ENCODE measurements at places on chromosomes 3 and 15.

- peak; percentile 37 for DNase-seq
Observed at GRCh38 chr3:170848292-170848917, 21.6 kb downstream of the RPL22L1 start.

DNA sequence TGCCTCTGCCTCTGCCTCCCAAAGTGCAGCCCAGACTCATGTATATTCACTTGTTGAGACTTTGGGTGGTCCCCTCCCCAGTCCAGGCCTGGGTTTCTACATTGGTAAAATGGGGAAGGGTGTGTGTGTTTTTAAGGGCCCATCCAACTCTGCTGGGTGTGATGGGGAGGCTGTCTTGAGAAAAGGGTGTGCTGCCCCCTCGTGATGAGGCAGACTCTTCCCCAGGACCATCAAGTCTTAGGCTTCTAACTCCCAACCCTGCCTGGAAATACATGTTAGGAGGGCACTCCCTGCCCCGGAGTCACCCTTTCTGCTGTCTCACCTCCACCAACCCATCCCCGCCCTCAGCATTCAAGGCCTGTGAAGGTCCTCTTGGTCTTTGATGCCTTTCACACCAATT, 4.4 kb upstream of the PTPN23 start:
- no peak for DNase-seq

- no peak for DNase-seq
Observed at GRCh38 chr3:141539431-141540187, 52.8 kb downstream of the RASA2 start.

DNA sequence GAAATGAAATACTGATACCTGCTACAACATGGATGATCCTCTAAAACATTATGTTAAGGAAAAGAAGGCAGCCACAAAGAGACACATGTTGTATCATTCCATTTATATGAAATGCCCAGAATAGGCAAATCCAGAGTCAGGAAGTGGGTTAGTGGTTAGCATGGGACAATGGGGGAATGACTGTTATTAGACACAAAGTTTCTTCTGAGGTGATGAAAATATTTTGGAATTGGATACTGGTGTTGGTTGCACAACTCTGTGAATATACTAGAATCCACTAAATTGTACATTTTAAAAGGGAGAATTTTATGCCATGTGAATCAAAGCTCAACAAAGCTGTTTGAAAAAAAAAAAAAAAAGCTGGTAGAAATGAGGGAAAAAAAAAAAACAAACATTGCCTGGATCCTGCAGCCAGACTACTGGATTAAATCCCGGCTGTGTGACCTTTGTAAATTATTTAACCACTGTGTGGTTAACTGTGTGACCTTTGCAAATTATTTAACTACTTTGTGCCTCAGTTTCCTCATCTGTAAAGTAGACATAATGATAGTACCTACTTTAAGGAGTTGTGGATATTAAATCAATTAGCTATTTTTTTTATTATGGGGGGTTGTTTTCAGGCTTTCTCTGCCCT, 75.6 kb upstream of the PRICKLE2 start:
- no peak for DNase-seq

GRCh38 chr3:194030372-194030771, 105.6 kb upstream of the HES1 start:
- no peak for DNase-seq

DNA sequence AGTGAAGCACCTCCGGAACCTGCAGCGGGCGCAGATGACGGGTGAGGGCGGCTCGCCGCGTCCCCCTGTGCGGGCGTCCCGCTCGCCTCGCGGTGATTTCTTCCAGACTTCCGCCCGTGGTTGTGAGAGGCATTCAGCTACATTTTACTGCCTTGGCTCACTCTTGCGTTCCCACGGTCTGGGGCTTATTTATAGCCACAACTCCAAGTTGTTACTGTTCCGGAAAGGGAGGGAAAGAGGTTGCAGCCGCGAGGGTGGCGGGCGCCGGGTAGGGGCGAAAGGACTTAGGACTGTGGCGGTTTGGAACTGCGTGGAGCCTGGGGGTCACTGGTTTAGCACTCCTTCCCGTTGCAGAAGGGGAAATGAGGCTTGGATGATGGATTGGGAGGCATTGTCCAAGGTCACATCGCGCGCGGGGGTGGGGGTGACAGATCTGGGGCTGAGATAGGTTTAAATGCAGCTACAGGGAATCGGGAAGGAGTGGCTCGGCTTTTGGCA, 1.1 kb downstream of the HES1 start:
- no peak for DNase-seq

DNA sequence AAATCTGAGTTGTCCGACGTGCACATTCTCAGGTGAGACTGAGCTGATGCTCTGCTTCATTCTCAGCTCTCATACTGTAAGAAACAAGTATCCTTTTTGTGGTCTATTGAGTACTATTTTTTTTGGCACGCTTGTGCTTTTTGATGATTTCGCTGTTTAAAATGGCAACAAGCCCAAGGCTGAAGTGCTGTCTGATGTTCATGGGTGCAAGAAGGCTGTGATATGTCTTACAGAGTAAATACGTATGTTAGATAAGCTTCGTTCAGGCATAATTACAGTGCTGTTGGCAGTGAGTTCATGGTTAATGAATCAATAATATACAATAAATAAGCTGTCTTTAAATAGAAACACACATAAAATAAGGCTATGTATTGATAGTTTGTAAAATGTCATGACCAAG, 27.2 kb downstream of the AQR start:
- no peak for DNase-seq

DNA sequence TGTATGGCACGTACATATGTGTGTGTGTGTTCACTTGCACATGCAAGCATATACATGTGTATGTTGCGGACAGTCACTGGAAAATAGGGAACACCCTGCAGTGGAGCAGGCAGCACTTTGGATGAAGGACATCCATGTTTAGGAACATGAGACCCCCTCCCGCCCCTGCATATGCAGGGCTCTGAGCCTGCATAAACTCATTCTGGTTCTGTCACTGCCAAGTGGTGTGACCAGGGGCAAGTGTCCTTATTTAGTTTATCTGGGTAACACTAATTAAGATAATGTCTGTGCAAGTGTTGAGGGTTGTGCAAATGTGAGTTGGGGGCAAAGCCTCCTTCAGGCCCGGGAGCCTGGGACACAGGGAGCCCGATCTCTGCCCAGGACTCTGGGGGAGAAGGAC, 105.7 kb downstream of the CORO2B start:
- no peak for DNase-seq

GRCh38 chr15:41934843-41935242, 37.5 kb downstream of the EHD4 start:
- DNase-seq = no peak

GRCh38 chr3:112847692-112848091, 1.0 kb upstream of the CD200R1L start:
- DNase-seq = no peak

- DNase-seq = no peak
Observed at GRCh38 chr15:29203718-29204368, 65.8 kb downstream of the NSMCE3 start.

DNA sequence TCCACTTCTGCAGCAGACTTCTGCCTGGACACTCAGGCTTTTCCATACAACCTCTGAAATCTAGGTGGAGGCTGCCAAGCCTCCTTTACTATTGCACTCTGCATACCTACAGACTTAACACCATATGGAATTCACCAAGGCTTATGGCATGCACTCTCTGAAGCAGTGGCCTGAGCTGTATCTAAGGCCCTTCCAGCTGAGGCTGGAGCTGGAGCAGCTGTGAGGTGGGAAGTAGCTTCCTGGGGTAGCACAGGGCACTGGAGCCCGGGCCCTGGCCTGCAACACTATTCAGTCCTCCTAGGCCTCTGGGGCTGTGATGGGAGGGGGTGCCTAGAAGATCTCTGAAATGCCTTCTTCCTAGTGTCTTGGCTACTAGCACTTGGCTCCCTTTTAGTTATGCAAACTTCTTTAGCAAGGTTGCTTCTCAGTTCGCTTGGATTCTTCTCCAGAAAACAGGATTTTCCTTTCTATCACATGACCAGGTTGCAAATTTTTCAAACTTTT, 186.6 kb upstream of the RORA start:
- no peak for DNase-seq

DNA sequence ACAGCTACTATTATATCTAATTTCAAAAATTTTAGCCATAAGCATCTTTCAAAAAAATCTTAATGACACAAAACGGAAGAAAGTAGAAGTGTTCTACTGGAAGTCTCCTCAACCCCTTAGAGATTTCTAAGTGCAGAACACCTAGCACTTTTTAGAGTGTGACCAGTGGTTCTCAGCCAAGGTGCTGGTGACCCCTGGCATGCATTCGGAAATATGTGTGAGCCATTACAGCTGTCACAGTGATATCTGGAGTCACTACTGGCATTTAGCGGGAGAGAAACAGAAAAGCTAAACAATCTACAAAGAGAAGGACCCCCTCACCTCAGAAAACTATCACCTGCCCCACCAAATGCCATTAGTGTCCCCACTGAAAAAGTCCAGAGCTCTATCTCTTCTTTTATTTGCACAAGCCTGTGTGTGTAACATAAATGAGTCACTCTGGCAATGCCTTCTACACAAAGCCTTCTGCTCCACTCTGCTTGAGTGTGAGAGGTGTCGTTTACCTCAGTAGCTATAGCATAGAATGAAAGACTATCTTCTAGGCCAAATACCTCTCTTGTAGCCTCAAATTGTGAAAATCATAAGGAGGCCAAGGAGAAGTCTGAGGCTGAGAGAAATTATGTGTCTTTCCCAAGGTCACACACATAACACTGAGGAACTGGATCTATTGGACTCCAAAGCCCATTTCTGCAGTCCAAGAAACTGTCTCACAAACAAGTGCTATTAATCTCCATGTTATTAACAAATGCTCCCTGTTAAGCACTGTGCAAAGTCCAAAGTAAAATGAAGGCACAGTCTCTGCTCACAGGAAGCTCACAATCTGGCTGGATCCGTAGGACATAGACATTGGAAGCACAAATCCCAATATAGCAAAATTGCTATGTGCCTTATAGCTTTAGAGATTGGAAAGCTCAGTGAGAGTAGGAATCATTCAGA, 28.5 kb upstream of the KCNMB2 start:
- no peak for DNase-seq

GRCh38 chr3:58104151-58104550, 95.9 kb downstream of the FLNB start:
- DNase-seq = no peak

- DNase-seq = no peak
Observed at GRCh38 chr3:112129925-112130637, 3.0 kb downstream of the GCSAM start.

DNA sequence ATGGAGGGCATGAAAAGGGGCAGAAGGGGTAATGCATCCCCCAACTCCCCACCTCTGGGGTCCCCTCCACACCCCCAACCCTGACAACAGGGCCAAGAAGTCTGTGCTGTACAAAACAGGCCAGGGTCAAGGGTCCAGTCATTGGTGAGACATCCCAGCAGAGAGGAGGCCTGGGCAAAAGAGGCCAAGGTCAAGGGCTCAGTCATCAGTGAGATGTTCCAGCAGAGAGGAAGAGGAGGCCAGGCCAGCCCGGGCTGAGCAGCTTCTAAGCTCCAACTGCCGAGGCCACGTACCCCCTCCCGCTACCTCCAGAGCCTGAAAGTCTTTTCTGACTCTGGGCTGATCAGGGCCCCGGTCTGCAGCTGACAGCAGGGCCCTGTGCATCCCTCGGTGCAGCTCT, 52.4 kb downstream of the LHFPL4 start:
- no peak for DNase-seq

GRCh38 chr3:4977001-4977852, 2.0 kb upstream of the BHLHE40 start:
- no peak for DNase-seq
